Aorta (tissue), 5 donors: ENCODE measurements at places on chromosomes 2 and 18. TPM values are rescaled to one million over a fixed set of nuclear protein-coding genes. Genes with fewer than 3 reads are reported as not detected.

PROKR1 gene
- total RNA-seq, result not detected

LANCL1 gene
- 33.3 TPM for total RNA-seq

ATP6V1B1 gene
- 1.8 TPM for total RNA-seq

TBC1D8 gene
- total RNA-seq, result 24.9 TPM

TMEM182 gene
- 4.5 TPM for total RNA-seq

UPP2 gene
- not detected for total RNA-seq

LOXHD1 gene
- total RNA-seq, result 0.16 TPM

ZDBF2 gene
- 20.2 TPM for total RNA-seq

NT5DC4 gene
- total RNA-seq, result not detected

HES6 gene
- total RNA-seq, result 5.2 TPM

DNA sequence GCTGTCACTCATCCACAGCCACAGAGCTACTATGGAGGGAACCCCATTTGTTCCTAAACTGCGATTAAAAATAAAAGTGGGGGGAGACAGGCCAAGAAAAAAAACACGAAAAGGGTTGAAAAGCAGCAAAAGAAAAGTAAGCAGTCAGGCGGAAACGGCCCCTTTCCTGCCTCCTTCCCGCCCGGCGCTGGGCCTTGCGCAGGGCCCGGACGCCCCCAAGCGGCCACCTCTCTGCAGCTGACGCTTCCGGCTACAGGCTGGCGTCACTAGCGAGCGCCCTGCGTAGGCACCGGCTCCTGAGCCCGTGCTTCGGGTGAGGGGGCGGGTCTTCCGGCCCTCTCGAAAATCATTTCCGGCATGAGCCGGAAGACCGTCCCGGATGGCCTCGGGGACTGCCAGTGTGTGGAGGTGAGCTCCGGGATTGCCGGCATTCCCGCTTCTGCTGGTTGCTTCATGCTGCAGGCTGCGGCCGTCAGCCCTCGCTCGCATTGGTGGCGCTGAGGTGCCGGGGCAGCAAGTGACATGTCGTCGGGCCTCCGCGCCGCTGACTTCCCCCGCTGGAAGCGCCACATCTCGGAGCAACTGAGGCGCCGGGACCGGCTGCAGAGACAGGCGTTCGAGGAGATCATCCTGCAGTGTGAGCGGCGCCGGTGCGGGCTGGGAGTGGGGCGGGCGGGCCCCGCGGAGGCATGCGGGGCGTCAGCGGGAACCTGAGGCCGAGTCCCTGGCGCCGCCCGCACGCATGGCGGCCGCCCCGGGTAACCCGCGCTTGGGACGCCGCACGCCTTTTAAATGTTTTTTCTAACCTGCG, at the start of gene ATG16L1:
TSS of gene ATG16L1 (plus strand) at position 368 of the 811 bp plus-strand sequence. CDS start at position 523, 155 bp downstream.
- no peaks in the 10 kb centered on the region for H3K4me1 ChIP-seq
- peak; percentile 98 for DNase-seq
- H3K4me3 ChIP-seq, result peak within 1 kb of the TSS; percentile 79
- H3K27me3 ChIP-seq, result no peaks in the 10 kb centered on the region
- H3K27ac ChIP-seq, result no peak within 1 kb of the TSS
- no peaks in the 10 kb centered on the region for H3K36me3 ChIP-seq

- peaks cover 5% of the 10 kb centered on the region for H3K36me3 ChIP-seq
- no peak overlapping the region for H3K27ac ChIP-seq
- H3K4me3 ChIP-seq, result no peak overlapping the region
- DNase-seq, result peak; percentile 10
- H3K27me3 ChIP-seq, result no peaks in the 10 kb centered on the region
Measured at GRCh38 chr2:23697256-23698075, 229.5 kb downstream of the ATAD2B start.

- H3K27ac ChIP-seq, result no peak overlapping the region
- no peaks in the 10 kb centered on the region for H3K27me3 ChIP-seq
- no peaks in the 10 kb centered on the region for H3K36me3 ChIP-seq
- H3K4me3 ChIP-seq, result no peak overlapping the region
- DNase-seq, result no peak
Measured at GRCh38 chr2:103669531-103669930, 907.7 kb downstream of the TMEM182 start.

- no peaks in the 10 kb centered on the region for H3K4me1 ChIP-seq
- no peak overlapping the region for H3K27ac ChIP-seq
- no peak for DNase-seq
Measured at GRCh38 chr18:63203497-63203896, 116.1 kb downstream of the BCL2 start.

GRCh38 chr2:46008091-46008870, 288.9 kb upstream of the EPAS1 start:
- no peak for DNase-seq
- no peak overlapping the region for H3K27ac ChIP-seq
- H3K27me3 ChIP-seq, result no peaks in the 10 kb centered on the region
- no peak overlapping the region for H3K4me3 ChIP-seq

- H3K27me3 ChIP-seq, result no peaks in the 10 kb centered on the region
- no peak within 1 kb of the TSS for H3K27ac ChIP-seq
- no peaks in the 10 kb centered on the region for H3K4me1 ChIP-seq
Measured at GRCh38 chr2:241776336-241777169, at the start of gene GAL3ST2. Gene GAL3ST2 (plus strand): TSS chr2:241776822. CDS start chr2:241776956, 134 bp downstream.

DNA sequence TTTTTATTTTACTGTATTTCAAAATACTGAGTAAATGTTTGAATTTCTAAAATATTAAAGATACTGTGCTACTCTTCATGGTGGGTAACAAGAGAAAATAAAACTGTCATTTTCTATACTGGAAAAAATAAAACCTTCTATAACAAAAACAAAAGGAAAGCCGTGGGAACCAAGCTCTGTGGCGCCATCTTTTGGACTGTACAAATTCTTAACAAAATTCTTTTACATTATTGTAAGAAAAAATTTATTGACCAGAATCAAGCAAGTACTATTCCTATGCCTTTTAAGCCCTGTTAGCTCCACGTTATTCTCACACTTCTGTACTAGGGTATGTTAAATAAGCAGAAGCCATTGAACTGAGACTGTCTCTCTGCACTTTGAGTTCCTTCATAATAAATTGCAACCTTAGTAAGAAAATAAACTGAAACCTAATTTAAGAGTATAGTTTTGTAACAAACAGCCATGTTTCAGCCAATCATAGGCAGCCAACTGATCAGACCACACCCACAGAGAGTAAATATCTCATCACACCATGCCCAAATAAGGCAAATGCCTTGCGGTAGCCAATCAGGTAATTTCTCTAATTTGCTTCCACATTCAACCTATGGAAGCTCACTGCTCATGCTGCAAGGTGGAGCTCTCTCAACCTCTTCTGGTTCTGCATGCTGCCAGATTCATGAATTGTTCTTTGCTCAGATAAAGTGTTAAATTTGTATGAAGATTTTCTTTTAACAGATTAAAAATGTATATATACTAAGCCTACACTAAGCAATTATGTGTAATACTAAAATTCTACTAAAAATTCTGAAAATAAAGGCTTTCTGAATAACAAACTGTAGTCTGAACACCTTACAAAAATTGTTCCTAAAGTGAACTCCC, 42.2 kb downstream of the HIBCH start:
- no peaks in the 10 kb centered on the region for H3K4me1 ChIP-seq
- no peak overlapping the region for H3K27ac ChIP-seq
- H3K27me3 ChIP-seq, result no peaks in the 10 kb centered on the region
- DNase-seq, result no peak

- H3K4me3 ChIP-seq, result no peak overlapping the region
- no peaks in the 10 kb centered on the region for H3K27me3 ChIP-seq
- no peak overlapping the region for H3K27ac ChIP-seq
- H3K36me3 ChIP-seq, result no peaks in the 10 kb centered on the region
- peak; percentile 87 for DNase-seq
- no peaks in the 10 kb centered on the region for H3K4me1 ChIP-seq
Measured at GRCh38 chr2:98569197-98569793, 39.0 kb downstream of the COA5 start.

DNA sequence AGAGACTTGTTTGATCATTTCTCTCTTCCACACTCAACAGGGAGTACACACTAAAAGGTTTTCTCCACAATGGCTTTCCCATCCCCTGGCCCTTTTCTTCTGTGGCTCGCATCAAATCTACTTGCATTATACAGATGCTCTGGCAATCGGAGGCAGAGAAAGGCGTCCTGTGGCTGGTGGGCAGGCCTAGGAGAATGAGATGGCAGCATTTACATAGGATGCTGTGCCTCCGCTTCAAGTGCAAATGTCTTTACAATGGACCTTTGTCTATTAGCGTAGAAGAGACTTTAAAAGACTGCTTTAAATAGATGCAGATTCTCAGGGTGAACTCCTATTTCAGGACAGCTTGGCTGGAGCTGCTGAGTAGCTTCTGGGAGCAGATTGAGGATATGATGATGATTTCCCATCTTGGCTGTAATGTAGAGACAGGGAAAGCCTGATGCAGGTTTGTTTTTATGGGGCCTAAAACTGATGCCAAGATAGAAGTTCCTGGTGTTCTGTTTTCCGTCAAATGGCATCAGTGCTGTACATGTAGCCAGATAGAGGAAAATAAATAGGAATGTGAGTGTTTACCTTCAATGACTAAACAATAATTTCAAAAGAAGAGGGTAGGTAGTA, 423.4 kb downstream of the RND3 start:
- no peaks in the 10 kb centered on the region for H3K4me1 ChIP-seq
- H3K4me3 ChIP-seq, result no peak overlapping the region
- H3K27me3 ChIP-seq, result no peaks in the 10 kb centered on the region
- no peak for DNase-seq
- no peak overlapping the region for H3K27ac ChIP-seq
- no peaks in the 10 kb centered on the region for H3K36me3 ChIP-seq

DNA sequence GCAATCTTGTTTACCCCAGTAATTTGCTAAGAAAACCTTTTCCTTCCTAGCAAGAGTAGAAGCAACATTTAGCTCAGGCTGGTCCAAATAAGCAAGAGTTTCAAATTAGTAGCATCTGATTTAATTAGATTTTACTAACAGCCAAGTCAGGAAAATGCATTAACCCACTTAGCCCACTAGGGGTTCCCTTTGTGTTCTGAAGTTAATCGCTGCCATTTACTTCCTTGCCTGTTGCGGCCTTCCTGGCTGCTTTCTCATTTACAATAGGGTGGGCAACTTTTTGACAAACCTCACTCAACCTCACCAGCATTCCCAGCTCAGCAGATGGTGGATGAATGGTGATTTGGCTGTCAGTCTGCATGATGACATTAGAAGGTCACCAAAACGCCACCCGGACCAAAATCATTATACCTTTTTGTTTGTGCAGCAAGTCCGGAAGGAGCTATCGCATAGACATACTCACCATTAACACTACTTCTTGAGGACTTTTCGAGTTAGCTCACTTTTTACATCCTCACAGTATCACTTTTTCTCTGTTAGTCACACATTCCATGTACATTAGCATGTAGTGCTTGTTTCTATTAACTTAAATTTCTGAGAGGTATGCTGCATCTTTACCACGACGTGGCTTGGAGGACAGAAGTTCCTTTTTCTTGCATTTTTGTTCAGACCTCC, 101.5 kb upstream of the SETBP1 start:
- no peaks in the 10 kb centered on the region for H3K36me3 ChIP-seq
- no peak overlapping the region for H3K4me3 ChIP-seq
- no peak for DNase-seq
- H3K4me1 ChIP-seq, result peaks cover 7% of the 10 kb centered on the region
- H3K27me3 ChIP-seq, result no peaks in the 10 kb centered on the region

GRCh38 chr18:35227254-35227653, 13.6 kb upstream of the ZNF397 start:
- no peaks in the 10 kb centered on the region for H3K36me3 ChIP-seq
- no peak overlapping the region for H3K27ac ChIP-seq
- no peak for DNase-seq

DNA sequence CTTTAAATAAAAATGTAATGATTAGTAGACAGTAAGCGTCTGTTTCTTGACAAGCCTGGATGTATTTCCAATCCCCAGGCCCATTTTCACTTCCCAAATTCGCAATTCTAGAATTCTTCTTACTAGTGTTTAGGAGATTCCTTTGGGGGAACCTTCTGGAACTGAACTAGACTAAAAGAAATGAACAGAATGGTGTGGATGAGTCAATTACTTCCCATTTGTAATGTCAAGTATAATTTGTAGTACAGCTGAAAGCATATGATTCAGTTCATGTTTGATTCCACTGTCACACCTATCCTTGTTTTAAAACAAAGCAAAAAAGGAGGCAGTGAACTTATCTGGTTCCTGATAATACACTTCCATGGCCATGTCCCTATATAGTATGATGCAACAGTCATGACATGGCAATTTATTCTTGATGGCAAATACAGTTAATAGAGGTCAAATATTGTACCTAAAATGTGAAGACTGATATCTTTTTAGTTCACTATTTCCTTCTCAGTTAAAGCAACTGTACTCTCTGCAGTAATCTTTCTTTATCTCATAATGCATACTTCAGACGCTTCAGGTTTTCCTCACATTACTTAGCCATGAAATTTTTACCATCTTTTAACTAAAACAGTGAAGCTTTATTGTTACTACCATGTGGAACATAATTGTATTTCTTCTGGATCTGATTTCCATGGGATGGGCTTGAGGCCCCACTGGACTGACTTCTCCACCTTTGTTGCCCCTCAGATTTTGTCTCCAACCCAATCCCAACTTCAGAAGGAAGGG, 2.0 kb downstream of the IDH1 start:
- no peaks in the 10 kb centered on the region for H3K4me1 ChIP-seq
- no peak overlapping the region for H3K4me3 ChIP-seq

DNA sequence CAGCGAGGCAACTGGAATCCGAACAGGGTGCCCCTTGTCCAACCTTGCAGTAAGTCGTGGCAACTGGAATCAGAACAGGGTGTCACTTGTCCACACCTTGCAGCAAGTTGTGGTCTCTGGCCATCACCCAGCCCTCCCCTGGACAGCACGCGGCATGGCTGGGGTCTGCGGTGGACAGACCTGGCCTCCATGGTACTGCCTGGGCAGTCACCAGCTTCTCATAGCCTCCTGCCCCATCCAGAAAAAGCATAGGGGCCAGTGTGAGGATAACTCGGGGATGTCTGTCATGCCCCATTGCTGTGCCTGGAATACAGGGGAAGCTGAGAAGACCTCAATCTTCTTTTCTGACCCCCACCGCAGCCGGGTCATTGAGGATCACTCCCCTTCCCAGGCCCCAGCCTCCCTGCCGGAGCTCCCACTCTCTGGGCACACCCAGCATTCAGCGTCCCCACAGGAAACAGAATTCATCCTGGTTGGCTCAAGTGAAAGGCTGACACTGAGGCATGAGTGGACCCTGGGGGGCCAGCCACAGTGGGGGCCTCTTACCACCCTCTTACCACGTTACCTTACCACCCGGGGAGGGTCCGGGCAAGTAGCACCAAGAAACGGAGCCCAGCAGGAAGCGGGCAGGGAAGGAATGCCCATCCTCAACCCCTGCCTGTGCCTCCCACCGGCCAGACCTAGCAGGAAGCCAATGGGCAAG, 68.0 kb upstream of the RAB6C start:
- no peak for DNase-seq
- H3K4me3 ChIP-seq, result no peak overlapping the region
- no peak overlapping the region for H3K27ac ChIP-seq
- H3K36me3 ChIP-seq, result no peaks in the 10 kb centered on the region

- no peak overlapping the region for H3K27ac ChIP-seq
- no peak overlapping the region for H3K4me3 ChIP-seq
- no peaks in the 10 kb centered on the region for H3K36me3 ChIP-seq
Measured at GRCh38 chr2:94602466-94602865, 268.8 kb upstream of the TEKT4 start.
